Activated T-helper 1 cell treated with anti-CD3 and anti-CD28 coated beads, Interleukin-12 subunit alpha, Interleukin-12 subunit beta, Interleukin-2, Interleukin-4 antibody, amounts not matched to agents 30 ng/mL and 10 ng/mL and 1 ng/mL, durations not matched to agents 14 hours and 24 hours and 36 hours (primary cell): ENCODE measurements at places on chromosomes 3 and 15.

DNA sequence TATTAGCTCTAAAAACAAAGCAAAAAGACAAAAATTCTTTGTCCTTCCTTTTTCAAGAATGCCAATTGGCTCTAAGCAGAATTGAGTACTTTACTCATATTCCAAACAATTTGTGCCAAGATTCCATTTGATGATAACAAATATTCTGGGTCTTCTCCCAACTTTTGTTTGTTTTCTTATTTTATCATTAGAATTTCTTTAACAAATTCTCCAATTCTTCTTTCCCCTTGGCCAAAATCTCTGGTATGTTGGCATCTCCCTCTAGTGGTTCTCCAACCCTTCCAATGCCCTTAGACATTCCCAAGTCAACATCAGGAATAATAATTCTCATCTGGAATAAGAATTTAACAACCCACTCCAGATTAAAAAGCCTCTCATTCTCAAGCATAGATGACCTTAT lies 5.3 kb downstream of the CPOX start:
- H3K36me3 ChIP-seq: peaks cover 57% of the 10 kb centered on the region
- peaks cover 81% of the 10 kb centered on the region for H3K4me1 ChIP-seq
- no peaks in the 10 kb centered on the region for H3K27me3 ChIP-seq
- DNase-seq: no peak
- H3K27ac ChIP-seq: no peak overlapping the region

DNA sequence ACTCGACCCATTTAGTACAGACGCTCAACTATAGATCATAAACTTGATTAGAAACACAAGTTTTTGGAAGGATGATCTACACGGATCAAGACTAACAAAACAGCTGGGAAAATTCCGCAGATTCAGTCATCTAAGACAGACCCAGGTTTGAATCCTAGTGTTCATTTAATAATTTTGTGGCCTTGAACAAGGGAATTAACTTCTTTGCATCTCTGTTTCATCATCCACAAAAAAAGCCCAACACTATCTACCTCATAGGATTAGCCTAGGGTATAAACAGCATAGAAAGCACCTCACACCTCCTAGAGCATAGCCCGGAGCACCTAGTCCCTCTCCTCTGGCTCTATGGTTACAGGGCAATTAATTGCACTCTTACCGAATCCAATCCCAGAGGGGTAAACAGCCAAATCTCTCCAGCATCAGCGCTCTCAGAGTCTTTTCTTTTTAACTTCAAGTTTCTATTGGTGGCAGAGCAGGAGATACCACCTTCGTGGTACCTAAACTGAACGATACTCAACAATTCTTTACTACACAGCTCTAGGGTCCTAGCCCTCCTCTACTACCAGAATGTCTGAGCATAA lies 3.5 kb downstream of the TBL1XR1 start:
- no peak for DNase-seq
- H3K27me3 ChIP-seq: no peaks in the 10 kb centered on the region
- peaks cover 34% of the 10 kb centered on the region for H3K36me3 ChIP-seq

DNA sequence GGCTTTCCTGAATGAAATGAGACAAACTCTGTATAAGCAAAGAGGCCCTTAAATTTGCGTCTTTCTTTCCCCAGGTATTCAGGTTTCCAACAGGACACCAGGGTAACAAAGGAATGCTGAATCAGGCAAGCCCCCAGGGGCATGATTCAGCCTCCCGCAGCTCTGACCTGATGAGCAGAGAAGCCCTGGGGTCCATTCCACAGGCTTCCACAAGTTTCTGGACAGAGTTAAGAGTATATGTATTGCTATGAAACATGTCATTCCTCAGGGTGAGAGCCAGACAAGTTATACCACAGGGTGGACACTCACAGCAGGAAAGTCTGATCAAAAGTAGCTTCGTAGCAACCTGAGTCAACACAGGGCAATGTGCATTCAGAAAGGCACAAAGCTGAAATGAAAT lies 68.1 kb upstream of the CTNNB1 start:
- H3K36me3 ChIP-seq: no peaks in the 10 kb centered on the region
- H3K27me3 ChIP-seq: peaks cover 2% of the 10 kb centered on the region
- no peak overlapping the region for H3K27ac ChIP-seq
- no peaks in the 10 kb centered on the region for H3K4me1 ChIP-seq
- H3K4me3 ChIP-seq: no peak overlapping the region
- no peak for DNase-seq

DNA sequence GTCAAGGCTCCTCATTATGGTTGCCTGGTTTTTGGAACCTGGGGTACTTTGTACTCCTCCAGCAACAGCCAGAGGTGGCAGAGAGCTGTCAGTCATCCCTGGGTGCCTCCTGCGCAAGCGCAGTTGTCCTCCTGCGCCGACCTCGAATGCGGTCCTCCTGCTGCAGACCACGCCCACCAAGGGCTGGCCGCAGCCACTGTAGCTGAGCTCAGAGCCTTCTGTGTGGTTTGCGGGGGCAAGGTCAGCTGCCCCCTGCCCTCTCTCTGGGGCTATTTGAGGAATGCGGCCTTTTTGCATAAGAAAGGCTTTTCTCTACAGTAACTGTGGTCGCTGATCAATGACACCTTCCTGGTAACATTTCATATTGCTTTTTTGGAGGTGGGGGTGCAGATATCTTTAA lies 131.3 kb upstream of the SNRPN start:
- no peak overlapping the region for H3K4me3 ChIP-seq
- H3K4me1 ChIP-seq: no peaks in the 10 kb centered on the region
- H3K27me3 ChIP-seq: no peaks in the 10 kb centered on the region
- no peaks in the 10 kb centered on the region for H3K36me3 ChIP-seq
- H3K27ac ChIP-seq: no peak overlapping the region
- DNase-seq: no peak

- H3K27me3 ChIP-seq: no peaks in the 10 kb centered on the region
- peaks cover 24% of the 10 kb centered on the region for H3K36me3 ChIP-seq
- peak overlapping the region; percentile 87 for H3K4me3 ChIP-seq
Measured at GRCh38 chr3:186930641-186931531, 560 bp downstream of the ST6GAL1 start.

- no peak for DNase-seq
- no peaks in the 10 kb centered on the region for H3K36me3 ChIP-seq
- no peaks in the 10 kb centered on the region for H3K4me1 ChIP-seq
- H3K27ac ChIP-seq: no peak overlapping the region
- H3K27me3 ChIP-seq: peaks cover 5% of the 10 kb centered on the region
- no peak overlapping the region for H3K4me3 ChIP-seq
Measured at GRCh38 chr15:35145336-35145735, 60.2 kb upstream of the NANOGP8 start.

DNA sequence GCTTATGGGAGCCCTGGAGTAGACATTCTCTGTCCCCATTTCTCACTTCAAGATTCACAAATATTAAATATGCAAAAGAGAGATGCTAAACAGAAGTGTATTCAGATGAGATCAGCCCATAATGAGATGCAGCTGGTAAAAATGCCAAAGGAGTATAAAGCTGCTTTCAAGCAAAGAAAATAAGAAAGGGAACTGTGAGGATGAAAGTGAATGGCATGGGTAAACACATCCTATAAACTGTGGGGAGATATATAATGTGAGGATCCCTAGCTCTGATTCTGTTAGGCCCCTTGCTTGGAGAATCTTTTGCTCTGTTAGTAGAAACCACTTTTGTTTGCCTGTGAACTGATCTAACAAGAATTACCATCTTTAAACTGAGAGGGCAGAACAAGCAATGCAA lies 396.6 kb downstream of the SOX2 start:
- DNase-seq: no peak
- H3K27ac ChIP-seq: no peak overlapping the region
- H3K4me1 ChIP-seq: no peaks in the 10 kb centered on the region
- no peak overlapping the region for H3K4me3 ChIP-seq
- no peaks in the 10 kb centered on the region for H3K27me3 ChIP-seq
- H3K36me3 ChIP-seq: no peaks in the 10 kb centered on the region

- H3K4me3 ChIP-seq: no peak overlapping the region
- no peak overlapping the region for H3K27ac ChIP-seq
- H3K27me3 ChIP-seq: no peaks in the 10 kb centered on the region
- DNase-seq: no peak
- H3K36me3 ChIP-seq: peaks cover 61% of the 10 kb centered on the region
Measured at GRCh38 chr15:72754096-72754495, 29.5 kb downstream of the ADPGK start.

DNA sequence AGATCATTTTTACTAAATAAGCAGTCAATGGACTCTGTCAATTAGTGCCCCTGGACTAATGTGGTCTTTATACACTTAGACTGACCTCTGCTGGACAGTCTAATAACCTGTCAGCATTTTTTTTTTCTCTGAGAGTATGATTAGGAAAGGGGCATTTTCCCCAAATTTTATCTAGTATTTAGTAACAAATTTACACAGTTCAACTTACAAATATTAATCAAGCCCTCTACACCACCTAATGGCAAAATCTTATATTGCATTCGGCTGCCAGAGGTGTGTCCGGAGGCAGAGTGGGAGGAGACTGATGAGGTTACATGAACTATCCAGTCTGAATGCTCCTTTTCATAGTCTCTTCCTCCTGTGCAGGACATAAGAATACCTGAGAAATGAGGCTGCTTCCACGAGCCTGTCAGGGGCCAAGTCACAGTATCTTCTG lies 36.0 kb upstream of the COLQ start:
- H3K4me1 ChIP-seq: peaks cover 32% of the 10 kb centered on the region
- DNase-seq: peak; percentile 60
- H3K27me3 ChIP-seq: no peaks in the 10 kb centered on the region
- peaks cover 16% of the 10 kb centered on the region for H3K36me3 ChIP-seq
- no peak overlapping the region for H3K4me3 ChIP-seq
- no peak overlapping the region for H3K27ac ChIP-seq

DNA sequence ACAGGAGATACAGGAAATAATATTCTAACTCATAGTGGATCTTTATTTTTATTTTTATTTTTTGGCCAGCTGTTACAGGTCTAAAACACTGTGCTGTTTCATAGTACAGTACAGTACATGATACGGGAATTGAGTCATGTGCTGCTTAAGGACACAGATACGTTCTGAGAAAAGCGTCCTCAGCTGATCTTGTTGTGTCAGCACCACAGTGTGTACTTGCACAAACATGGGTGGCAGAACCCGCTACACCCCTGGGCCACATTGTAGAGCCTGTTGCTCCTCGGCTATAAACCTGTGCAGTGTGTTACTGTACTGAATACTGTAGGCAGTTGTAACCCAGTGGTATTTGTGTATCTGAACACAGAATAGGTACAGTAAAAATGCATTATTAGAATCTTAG lies 183.4 kb downstream of the OR4M2 start:
- H3K27me3 ChIP-seq: no peaks in the 10 kb centered on the region
- H3K4me3 ChIP-seq: no peak overlapping the region
- H3K27ac ChIP-seq: no peak overlapping the region
- no peak for DNase-seq
- H3K4me1 ChIP-seq: peaks cover 24% of the 10 kb centered on the region

- no peaks in the 10 kb centered on the region for H3K4me1 ChIP-seq
- DNase-seq: no peak
Measured at GRCh38 chr15:23436421-23436820, 10.6 kb downstream of the GOLGA6L2 start.

DNA sequence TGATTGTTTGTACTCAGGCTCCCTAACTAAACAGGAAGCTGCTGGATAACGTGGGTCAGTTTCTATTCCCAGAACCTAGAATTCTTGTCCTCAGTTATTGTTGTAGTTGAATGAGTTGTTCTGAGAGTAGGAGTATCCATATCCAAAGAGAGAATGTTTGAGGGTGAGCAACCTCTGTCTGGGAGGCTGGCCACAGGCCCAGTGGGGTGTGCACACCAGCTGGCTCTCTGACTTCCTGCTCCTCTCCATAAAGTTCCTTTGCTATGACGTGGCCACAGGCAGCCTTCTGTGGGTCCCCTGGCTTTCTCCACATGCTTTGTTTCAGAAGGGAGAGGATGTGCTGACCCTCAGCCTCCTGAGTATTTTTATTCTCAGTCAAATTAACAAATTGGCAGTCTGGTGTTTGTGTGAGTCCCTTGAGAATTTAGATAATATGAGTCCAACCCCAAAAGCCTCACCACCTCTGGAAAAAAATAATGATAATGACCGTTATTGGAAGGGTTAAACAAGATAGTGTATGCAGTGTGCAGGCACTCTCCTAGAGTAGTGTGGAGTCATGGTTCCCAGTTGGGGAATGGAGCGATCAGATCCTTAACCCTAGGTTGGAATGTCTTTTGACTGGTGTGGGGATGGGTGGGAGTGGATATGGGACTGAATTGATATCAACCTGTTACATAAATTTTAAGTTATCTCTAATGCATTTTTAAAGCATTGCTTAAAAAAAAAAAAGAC lies 47.6 kb upstream of the MED12L start:
- no peak overlapping the region for H3K4me3 ChIP-seq
- no peak for DNase-seq
- H3K27ac ChIP-seq: no peak overlapping the region
- H3K4me1 ChIP-seq: no peaks in the 10 kb centered on the region
- H3K27me3 ChIP-seq: no peaks in the 10 kb centered on the region
